Left cardiac atrium (tissue), 4 donors: ENCODE measurements at places on chromosomes 4 and X. TPM values are rescaled to one million over a fixed set of nuclear protein-coding genes. Genes with fewer than 3 reads are reported as not detected.

- DNase-seq = no peak
Measured at GRCh38 chr4:17322514-17322913, 189.4 kb downstream of the QDPR start.

The DCAF4L1 gene
- 0.15 TPM for total RNA-seq

DNA sequence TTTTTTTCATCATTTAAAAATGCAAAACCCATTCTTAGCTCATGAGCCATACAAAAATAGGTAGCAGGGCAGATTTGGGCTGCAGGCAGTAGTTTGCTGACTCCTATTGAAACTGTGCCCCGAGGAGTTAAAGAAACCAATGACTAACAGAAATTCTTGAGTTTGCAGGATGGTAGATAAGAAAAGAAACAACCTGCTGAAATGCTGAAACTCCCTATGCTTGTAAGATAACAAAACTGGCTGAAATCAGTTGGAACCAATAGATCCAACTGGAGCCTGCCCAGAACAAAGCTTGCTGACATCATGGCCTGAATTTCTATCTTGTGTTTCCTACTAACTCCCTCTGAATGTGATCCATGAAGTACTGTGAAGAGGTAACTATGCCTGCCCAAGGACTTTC is 68.6 kb downstream of the ANOS1 start:
- no peak for DNase-seq

DNA sequence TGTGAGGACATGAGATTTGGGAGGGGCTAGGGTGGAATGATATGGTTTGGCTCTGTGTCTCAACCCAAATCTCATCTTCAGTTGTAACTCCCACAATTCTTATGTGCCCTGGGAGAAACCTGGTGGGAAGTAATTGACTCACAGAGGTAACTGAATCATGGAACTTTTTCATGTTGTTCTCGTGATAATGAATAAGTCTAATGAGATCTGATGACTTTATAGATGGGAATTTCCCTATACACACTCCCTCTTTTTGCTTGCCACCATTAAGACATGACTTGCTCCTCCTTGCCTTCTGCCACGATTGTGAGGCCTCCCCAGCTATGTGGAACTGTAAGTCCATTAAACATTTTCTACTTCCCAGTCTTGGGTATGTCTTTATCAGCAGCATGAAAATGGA is 253.2 kb upstream of the GK2 start:
- no peak for DNase-seq

The ZNF674 gene
- total RNA-seq = 2.7 TPM

DNA sequence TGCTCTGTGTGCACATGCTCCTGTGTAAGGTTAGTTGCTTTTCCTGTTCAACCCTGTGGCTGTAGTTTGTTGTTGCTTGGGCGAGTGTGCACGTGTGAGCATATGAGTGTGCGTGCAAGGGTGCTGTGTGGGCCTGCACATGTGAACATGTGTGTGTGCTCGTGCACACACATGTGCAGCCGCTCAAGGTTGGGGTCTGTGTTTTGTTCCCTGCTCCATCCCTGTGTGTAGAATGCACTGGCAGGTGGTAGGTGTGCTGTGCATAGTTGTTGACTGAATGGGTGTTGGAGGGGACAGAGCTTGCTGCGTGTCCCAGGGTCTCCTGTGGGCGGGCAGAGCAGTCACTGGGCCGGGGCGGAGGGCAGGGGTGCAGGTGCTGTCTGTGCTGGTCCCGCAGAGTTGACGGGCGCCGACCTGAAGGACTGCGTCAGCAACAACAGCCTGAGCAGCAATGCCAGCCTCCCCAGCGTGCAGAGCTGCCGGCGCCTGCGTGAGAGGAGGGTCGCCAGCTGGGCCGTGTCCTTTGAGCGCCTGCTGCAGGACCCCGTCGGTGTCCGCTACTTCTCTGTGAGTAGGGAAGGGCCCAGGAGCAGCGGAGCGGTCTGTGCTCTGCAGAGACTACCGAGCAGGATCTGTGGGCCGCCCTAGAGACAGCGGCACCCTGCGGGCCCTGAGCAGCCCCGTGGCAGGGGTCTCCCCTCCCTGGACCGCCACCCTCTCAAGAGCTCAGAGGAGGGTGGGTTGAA is 27.9 kb upstream of the HGFAC start:
- DNase-seq = peak; percentile 17

The PPP2R2C gene
- 5.2 TPM for total RNA-seq

The CPE gene
- total RNA-seq = 92.5 TPM

- DNase-seq = no peak
Measured at GRCh38 chrX:98380556-98380955, 1496.8 kb downstream of the RPA4 start.

- no peak for DNase-seq
Measured at GRCh38 chrX:155094468-155095061, 23.3 kb downstream of the BRCC3 start.

DNA sequence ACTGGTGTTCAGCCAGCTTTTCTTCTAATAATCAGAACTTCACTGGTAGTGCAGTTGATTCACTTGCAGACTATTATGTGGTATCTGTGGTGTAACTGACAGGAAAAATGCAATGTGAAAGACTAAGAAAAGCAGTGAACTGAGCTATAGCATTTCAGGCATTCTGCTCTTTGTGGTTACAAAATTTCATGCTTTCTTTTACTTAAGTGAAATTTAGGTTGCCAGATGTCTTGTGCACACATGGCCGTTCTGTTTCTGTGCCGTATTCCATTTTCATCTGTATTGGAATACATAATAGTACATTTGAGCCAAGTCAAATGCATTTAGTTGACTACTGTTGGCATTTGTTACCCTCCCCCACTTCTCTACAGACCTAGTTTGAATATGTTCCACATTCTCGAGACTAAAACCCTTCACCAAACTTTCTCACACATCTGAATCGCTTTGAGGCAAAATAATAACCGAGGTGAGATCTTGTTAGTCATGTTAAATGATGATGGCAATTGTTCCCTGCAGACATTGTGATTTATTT is 8.2 kb downstream of the RTL3 start:
- no peak for DNase-seq

DNA sequence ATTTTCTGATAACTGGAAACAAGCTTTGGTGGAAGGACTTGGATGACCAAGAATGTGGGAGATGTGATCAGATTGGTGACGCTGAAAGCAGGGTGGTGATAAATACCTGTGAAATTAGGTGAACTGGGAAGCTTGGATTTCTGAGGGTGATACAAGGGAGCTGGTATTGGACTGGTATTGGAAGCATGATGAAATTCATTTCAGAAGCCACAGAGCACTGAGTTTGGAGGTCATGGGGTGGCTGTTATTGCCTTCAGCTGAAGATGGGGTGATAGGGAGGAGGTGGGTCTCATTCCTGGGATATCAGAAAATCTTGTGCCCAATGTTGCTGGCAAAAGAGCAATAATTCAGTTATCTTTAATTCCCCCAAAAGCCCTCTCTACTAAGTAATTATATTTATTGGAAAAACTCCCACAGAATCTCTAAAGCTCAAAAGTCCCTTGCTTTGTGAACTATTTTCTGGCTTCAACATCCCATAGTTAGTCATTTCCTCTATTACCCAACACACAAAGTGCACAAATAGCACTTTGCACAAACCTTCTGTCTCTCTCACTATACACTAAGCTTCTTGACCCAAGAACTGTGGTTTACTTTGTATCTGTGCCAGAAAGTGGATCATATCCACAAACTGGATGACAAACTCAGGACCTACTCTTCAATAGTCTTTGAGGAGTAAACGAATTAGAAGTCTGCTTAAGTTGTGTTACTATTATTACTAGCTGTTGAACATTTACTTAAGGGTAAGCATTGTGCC is 23.1 kb upstream of the CAMK2D start:
- DNase-seq = no peak
